Transverse colon (tissue), 4 donors: ENCODE measurements at places on chromosomes 2 and 18. TPM values are rescaled to one million over a fixed set of nuclear protein-coding genes. Genes with fewer than 3 reads are reported as not detected.

The TAF4B gene
- total RNA-seq = 11.9 TPM

GRCh38 chr2:88187038-88187676 is 17.0 kb downstream of the THNSL2 start:
- H3K4me1 ChIP-seq = no peaks in the 10 kb centered on the region
- no peak overlapping the region for H3K4me3 ChIP-seq
- H3K36me3 ChIP-seq = no peaks in the 10 kb centered on the region
- H3K27me3 ChIP-seq = no peaks in the 10 kb centered on the region
- DNase-seq = peak; percentile 80

The BOLL gene
- not detected for total RNA-seq

- H3K36me3 ChIP-seq = no peaks in the 10 kb centered on the region
- no peak overlapping the region for H3K27ac ChIP-seq
- no peaks in the 10 kb centered on the region for H3K27me3 ChIP-seq
- H3K4me3 ChIP-seq = no peak overlapping the region
These were observed 279.8 kb downstream of the TNS1 start for GRCh38 chr2:217722883-217723472.

DNA sequence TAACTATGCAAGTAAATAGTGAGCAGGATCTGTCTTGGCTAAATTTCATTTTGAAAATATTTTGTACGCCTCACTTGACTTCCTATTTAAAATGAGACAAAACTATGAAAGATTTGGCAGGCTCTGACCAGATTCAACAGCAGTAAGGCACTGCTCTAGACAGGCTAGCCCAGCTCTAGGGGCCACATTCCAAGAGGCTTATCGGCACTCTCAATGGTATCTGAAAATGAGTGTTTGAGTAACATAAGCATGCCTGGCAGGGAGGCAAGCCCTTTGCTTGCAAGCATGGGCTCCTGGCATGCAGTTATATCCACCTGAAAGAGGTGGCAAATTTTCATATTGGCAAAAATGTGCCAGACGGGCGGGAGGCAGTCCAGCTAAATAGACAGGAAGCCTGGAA is 10.5 kb downstream of the CAPN13 start:
- H3K27me3 ChIP-seq = no peaks in the 10 kb centered on the region
- H3K4me1 ChIP-seq = peaks cover 3% of the 10 kb centered on the region
- no peak overlapping the region for H3K4me3 ChIP-seq
- DNase-seq = no peak
- H3K36me3 ChIP-seq = no peaks in the 10 kb centered on the region
- H3K27ac ChIP-seq = no peak overlapping the region

The FMNL2 gene
- 9.2 TPM for total RNA-seq

The HOXD13 gene
- not detected for total RNA-seq

- H3K27me3 ChIP-seq = no peaks in the 10 kb centered on the region
- DNase-seq = no peak
- no peak overlapping the region for H3K27ac ChIP-seq
These were observed 3.4 kb downstream of the SERPINB2 start for GRCh38 chr18:63890950-63891304.

DNA sequence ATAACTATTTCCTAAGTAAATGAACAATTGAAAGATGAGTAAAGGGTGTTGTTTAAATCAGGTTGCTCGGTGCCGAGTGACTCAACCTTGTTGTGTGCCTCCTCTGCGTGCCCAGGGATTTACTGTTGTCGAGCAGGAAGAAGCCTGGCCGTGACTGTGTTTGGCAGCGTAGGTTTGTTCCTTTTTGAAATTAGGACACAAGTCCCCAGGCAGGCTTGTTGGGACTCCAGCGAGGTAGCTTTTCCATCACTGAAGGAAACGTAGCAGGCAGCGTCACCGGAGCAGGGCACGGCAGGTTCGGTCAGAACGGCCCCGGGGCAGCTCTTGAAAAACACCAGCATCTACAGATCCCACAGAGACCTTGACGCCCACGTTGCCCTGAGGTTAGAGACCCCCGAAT is 48.6 kb downstream of the TMEM18 start:
- H3K27me3 ChIP-seq = no peaks in the 10 kb centered on the region
- H3K36me3 ChIP-seq = no peaks in the 10 kb centered on the region
- H3K4me1 ChIP-seq = no peaks in the 10 kb centered on the region

GRCh38 chr18:37450434-37451132 is 115.0 kb downstream of the CELF4 start:
- H3K4me1 ChIP-seq = peaks cover 4% of the 10 kb centered on the region
- H3K27me3 ChIP-seq = no peaks in the 10 kb centered on the region
- no peak for DNase-seq
- H3K36me3 ChIP-seq = no peaks in the 10 kb centered on the region
- no peak overlapping the region for H3K4me3 ChIP-seq
- H3K27ac ChIP-seq = no peak overlapping the region

DNA sequence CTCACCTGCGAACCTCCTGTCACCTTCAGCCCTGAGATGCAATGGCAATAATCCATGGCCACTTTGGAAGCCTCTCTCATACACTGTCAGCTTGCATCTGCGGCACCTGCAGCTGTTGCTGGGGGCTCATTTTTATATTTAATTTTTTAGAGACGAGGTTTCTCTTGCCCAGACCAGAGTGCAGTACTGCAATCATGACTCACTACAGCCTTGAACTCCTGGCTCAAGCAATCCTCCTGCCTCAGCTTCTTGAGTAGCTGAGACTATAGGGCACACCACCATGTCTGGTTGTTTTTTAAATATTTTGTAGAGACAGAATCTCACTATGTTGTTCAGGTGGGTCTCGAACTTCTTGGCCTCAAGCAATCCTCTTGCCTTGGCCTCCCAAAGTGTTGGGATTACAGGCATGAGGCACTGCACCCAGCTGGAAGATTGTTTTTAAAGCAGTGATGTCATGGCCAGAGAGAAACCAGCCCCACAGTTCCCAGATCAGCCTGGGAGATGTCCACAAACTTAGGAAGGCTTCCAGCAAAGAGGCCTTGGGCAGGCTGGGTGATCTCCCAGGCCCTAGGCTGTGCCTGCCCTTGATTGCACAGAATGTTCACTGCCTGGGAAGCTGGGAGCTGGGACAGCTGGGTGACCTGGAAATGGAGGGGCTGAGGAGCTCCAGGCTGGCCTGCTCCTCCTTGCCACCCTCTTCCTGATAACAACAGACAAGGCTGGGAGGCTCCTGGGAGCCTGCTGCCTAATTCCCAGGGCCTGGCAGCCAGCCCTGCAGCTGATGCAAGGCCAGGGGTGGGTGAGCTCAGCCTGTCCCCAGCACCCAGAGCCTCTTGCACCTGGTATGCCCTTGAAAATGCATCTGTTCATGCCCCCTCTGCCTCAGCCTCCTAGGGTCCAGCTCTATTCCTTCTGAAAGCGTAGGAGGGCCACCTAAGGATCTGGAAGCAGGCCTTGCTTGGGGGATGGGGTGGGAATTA is 27.1 kb downstream of the SH2D6 start:
- H3K4me3 ChIP-seq = no peak overlapping the region
- peaks cover 9% of the 10 kb centered on the region for H3K4me1 ChIP-seq
- no peaks in the 10 kb centered on the region for H3K27me3 ChIP-seq
- DNase-seq = no peak
- no peaks in the 10 kb centered on the region for H3K36me3 ChIP-seq

The OTOS gene
- not detected for total RNA-seq

DNA sequence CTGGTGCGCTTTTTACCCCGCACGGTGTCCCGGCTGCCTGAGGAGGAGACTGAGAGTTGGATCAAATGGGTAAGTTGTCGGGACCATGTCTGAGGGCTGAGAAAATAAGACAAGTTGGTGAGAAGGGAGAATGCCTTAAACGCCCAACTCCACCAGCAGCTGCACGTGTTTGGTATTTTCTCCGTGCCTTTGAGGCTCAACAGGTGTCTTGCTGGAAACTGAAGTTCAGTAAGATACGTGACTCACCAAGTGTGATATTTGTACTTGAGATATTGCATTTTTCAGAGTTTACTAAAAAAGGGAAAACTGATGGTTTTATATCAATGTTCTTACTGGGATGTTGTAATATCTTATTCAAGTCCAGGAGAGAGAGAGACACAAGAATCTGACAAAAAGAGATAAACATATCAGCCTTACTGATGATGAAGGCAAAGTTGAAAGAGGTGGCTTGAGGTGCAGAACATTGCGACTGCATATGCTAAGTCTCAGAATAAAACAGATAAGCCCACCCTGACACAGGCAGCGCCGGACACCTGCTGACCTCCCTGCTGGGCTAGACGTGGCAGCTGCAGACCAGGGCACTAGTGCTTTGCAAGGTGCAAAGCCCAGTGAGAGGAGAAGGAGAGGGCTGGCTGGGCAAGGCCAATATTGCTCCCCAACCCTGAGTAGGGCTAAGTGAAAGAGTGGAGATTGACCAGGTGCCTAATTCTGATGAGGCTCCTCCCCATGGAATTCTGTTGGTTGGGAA is 33.1 kb downstream of the TRPM8 start:
- H3K4me3 ChIP-seq = no peak overlapping the region
- peaks cover 11% of the 10 kb centered on the region for H3K27me3 ChIP-seq
- no peak overlapping the region for H3K27ac ChIP-seq
- no peaks in the 10 kb centered on the region for H3K4me1 ChIP-seq

The STEAP3 gene
- 23.3 TPM for total RNA-seq

The ESPNL gene
- 1.1 TPM for total RNA-seq
